ENCODE measurements at places on chromosomes 6 and 20. TPM values are rescaled to one million over a fixed set of nuclear protein-coding genes. Genes with fewer than 3 reads are reported as not detected.

The LGSN gene
- total RNA-seq: not detected

The RALY gene
- total RNA-seq: 29.4 TPM

The NEDD9 gene
- total RNA-seq: 11.9 TPM

The LTA gene
- not detected for total RNA-seq

The FERMT1 gene
- 10.9 TPM for total RNA-seq

The GGT7 gene
- 29.0 TPM for total RNA-seq

The TRIM15 gene
- total RNA-seq: not detected

The DSE gene
- 230 TPM for total RNA-seq

The BPIFB1 gene
- not detected for total RNA-seq
